ENCODE measurements at places on chromosomes 6 and 20.

- no peak for DNase-seq
Observed at GRCh38 chr6:389622-390021, 1.9 kb upstream of the IRF4 start.

DNA sequence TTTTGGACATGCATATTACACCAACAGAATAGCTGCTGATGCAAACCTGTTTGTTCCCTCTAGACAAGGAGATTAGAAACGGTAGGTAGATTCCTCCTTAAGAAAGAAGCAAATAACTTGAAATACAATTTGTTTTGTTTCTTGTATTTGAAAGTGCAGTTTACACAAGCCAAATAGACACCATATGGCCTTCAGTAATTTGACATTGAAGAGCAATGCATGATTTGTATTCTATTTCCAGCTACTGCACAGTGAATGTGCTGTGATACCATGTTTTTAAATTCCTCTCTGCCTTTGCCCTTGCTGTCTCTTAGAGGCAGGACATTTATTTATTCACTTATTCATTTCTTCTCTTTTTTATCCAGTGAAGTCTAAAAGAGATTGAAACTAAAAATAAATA lies 31.9 kb upstream of the ANKEF1 start:
- no peak for DNase-seq

GRCh38 chr6:131038597-131039344 lies 24.3 kb downstream of the EPB41L2 start:
- no peak for DNase-seq

DNA sequence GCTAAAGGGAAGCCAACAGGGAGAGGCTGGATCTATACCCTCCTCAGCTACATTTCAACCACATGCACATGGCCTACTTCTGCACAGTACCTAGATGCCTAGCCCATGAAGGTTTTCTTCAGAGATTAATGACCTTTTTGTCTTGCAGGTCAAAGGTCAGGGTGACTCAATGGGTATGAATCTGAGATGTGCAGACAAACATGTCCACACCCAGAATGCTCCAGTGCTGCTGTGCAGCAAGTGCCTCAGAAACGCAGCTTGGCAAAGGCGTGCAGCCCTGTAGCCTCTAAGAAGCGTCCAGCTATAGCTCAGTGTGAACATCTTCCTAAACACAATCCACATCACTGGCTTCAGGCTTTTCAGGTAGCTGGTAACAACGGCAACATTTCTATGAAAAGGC lies 24.4 kb downstream of the MAP1LC3A start:
- DNase-seq = no peak

- DNase-seq = no peak
Observed at GRCh38 chr6:43968110-43968965, 158.9 kb downstream of the MRPL14 start.

DNA sequence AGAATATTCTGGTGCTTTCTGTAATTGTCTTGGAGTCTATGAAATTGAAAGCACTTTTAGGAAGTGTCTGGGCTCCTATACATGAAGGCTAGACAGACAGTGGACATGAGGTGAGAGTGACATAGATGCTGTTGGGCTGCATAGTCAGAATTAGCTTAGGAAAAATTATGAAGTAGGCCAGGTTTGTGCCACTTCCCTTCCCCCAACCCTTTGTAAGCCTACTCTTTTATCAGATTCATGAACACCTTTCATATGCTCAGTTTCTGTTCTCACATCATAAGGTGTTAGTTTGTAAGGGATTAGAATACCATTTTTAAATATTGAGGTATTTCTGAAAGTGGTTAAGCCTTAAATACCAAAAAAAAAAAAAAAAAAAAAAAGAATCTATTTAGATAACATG lies 18.4 kb upstream of the SNPH start:
- no peak for DNase-seq

- DNase-seq = no peak
Observed at GRCh38 chr6:100057941-100058340, 63.9 kb upstream of the MCHR2 start.

DNA sequence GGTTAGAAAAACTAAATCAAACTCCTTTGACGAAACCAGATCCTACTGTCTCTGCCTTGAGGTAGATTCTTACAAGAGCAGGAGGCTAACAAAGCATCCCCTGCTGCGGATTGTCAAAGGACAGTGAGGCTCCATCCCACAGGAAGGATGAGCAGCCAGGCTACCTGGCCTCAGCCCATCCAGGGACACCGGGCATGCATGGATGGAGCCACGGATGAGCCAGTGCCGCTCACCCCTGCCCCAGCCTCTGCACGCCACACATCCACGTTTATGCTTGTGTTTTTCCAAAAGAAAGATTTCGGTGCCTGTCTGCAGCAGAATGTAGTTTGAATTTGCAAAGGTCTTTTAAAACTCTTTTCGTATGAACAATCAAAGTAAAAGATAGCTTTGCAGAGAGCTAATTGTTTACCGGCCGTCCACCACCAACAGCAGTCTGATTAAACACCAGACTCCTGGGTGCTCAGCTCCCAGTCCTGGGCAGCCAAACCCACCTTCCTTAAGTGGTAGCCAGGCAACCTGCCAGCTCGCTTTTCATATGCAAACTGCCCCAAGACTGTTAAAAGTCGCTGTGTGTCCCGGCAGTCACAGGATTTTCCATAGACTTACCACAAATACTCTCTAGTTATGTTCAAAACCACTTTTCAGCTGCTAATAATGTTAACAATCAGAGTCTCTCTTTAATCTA lies 999 bp downstream of the THBS2 start:
- DNase-seq = no peak

DNA sequence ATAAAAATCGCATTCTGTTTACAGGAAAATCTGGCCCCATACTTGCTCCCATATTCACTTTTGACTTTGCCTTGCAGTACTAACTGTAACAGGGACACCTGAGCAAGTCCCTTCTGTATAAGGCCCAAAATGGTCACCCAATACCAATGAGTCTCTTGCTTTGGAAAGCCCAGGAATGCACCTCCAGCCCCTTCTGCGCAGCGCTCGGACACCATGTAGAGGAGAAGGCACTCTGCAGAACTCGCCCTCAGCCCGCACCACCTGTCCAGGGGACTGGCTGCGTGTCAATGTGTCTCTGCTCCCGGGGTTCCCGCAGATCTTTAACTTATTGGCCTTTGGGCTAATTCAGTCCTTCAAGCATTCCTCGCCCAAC lies 746 bp upstream of the PRND start:
- no peak for DNase-seq

DNA sequence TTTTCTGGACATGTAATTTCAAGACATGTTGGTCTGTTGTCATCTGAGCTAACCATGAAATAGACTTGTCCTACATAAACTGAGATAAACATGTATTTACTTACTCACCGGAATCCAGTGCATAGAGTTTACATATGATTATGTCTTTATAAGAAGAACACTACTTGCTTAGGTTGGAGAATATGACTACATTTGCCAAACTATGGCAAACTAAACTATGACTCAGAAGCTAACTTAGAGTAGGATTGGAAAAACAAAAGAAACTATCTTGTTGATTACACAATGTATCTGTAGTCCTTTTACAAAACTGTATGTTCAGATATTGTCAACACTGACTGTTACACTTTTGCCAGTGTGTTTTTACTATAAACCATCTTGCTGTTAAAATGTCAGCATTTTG lies 113.3 kb downstream of the CRYBG1 start:
- DNase-seq = no peak

DNA sequence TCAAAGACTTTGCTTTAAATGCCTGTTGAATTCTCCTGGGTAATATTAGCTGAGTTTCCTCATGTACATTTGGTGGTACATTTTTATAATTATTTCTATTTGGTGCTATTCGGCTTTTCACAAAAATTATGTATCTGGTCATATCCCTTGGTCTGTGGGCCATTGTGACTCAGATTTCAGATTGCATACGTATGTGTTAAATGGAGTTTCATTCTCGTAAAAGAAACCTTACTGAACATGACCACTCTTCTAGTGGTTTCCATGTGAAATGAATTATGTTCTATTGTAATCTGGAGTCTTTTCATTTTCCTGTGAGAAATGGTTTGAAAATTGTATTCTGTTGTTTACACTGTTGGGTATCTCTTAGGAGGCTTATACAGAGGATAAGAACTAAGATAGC lies 386.2 kb upstream of the FLRT3 start:
- no peak for DNase-seq

GRCh38 chr6:35468980-35469750 lies 964 bp downstream of the RPL10A start:
- no peak for DNase-seq

GRCh38 chr6:89500611-89501010 lies 67.7 kb downstream of the ANKRD6 start:
- DNase-seq = no peak

GRCh38 chr6:5566718-5567117 lies 305.4 kb downstream of the FARS2 start:
- DNase-seq = no peak

DNA sequence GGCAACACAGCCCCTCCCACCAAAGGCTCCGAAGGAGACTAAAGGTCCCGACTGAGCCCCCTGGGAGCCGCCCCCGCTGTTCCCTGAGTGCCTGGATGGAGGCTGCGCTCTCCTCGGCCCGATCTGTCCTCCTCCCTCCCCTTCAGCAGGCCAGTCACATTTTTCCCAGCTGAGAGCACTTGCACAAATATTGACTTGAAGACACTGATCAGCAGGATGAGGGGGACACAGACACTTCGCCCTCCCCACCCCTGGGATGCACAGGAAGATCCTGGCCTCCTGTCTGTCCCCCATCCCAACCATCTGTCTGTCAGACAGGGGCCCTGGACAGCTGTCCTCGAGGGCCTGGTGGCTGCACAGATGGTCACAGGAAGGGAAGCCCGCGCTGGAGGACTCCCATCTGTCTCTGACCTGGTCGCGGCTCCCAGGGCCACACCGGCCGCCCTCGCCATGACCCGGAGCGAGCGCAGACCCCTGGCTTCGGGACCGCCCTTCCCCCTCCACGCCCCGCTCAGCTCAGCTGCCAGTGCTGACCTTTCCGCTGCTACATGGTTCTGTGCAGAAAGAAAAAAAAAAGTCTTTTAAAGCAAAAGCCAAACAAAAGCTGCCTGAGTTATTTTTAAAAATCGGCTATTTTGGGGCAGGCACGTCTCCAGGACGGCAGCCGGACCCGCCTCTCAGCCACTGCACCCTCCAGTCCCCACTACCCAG lies 11.1 kb downstream of the LAMA5 start:
- no peak for DNase-seq

- no peak for DNase-seq
Observed at GRCh38 chr20:59204165-59204894, 40.7 kb downstream of the ZNF831 start.

GRCh38 chr6:99187429-99187828 lies 162.0 kb downstream of the FAXC start:
- DNase-seq = no peak

- DNase-seq = no peak
Observed at GRCh38 chr20:12467758-12468157, 541.0 kb upstream of the SPTLC3 start.

DNA sequence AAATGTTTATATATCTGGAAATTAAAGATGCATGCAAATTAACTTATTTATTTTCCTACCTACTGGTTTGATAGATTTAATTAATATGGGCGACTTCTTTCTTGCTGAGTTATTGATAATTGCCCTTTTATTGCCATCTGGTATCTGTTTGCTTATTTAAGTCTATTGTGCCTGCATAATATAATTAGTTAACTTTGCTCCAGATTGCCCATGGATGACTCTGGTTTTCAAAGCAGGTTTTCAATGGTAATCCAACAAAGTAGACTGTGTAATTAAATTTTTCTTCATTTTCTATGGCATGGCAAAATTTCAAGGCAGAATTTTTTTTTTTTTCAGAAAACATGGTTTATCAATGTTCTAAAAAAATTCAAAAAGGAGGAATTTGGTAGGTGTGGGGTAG lies 1092.0 kb downstream of the GRIK2 start:
- DNase-seq = no peak

GRCh38 chr6:108419934-108420609 lies 125.2 kb downstream of the AFG1L start:
- DNase-seq = no peak

DNA sequence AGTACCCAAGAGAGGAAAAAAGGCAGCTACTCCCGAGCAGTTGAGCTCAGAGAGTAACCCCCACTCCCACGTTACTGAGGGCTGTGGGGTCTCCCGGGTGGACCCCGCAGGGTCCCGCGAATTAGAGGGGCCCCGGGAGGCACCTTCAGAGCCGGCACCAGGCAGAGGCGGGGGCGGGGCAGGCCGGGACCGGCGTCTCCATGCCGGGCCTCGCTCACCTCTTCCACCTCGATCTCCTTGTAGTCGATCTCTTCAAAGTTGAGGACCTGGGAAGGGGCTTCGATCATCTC lies 381 bp downstream of the MAP3K7 start:
- DNase-seq = no peak

GRCh38 chr6:25623065-25623464 lies 28.9 kb upstream of the SCGN start:
- no peak for DNase-seq

DNA sequence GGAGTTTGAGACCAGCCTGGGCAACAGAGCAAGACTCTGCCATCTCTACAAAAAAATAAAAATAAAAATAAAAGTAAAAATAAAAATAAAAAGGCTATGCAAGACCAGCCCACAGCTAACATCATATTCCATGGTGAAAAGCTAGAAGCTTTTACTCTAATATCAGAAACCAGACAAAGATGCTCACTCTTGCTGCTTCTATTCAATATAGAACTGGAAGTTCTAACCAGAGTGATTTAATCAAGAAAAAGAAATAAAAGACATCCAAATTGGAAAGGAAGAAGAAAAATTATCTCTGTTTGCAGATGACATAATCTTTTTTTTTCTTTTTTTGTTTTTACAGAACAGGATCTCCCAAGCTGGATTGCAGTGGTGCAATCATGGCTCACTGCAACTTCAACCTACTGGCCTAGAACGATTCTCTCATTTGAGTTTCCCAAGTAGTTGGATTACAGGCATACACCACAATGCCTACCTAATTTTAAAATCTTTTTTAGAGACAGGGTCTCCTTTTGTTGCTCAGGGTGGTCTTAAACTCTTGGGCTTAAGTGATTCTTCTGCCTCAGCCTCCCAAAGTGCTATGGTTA lies 100.7 kb upstream of the JAG1 start:
- no peak for DNase-seq

GRCh38 chr6:2111162-2111677 lies 134.2 kb downstream of the GMDS start:
- DNase-seq = no peak

GRCh38 chr6:21840428-21840827 lies 246.9 kb downstream of the SOX4 start:
- DNase-seq = no peak

- no peak for DNase-seq
Observed at GRCh38 chr6:34644716-34645115, 51.9 kb downstream of the ILRUN start.

- DNase-seq = no peak
Observed at GRCh38 chr6:63947792-63948529, 312.4 kb downstream of the PHF3 start.

- no peak for DNase-seq
Observed at GRCh38 chr20:47099825-47100441, 205.3 kb downstream of the EYA2 start.

DNA sequence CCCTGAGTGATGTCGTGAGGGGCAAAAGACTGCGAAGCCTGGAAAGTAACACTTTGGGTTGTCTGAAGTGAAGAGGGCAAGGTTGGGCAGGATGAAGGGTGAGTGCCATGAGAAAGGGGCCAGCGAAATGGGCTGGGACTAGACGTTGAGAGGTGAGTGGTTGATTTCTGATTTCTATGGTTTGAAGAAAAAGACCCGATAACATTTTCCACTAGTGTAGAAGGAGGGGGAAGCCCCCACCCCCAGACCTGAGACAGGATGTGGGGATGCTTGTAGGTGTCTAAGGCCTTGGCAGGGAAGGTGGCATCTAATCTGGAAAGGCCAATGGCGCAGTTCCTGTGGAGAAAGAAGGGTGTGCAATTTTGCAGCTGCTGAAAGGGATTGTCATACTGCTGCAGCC lies 25.3 kb upstream of the KIF3B start:
- DNase-seq = no peak

GRCh38 chr20:49985617-49986016 lies 2.8 kb downstream of the SNAI1 start:
- no peak for DNase-seq
